ENCODE measurements at places on chromosomes 2 and 18.

DNA sequence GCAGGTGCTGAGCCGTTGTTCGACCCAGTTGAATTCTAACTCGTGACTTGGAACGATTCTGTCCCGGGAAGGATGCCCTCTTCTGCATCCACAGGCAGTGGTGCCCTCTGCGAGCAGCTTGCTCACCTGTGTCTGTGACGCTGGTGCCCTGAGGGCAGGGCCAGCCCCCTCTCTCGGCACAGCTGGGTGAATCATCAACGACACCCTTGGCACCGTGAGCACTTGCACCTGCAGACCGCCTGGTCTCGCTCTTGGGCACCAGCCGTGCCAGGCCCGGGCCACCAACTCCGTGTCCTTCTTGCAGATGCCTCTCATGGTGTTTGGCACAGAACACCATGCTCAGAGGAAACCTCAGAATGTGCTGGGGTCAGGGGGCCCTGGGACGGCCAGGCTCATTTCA is 75.0 kb downstream of the SLC66A2 start:
- DNase-seq: no peak

GRCh38 chr2:96427917-96428316 is 77.2 kb downstream of the NEURL3 start:
- DNase-seq: no peak

DNA sequence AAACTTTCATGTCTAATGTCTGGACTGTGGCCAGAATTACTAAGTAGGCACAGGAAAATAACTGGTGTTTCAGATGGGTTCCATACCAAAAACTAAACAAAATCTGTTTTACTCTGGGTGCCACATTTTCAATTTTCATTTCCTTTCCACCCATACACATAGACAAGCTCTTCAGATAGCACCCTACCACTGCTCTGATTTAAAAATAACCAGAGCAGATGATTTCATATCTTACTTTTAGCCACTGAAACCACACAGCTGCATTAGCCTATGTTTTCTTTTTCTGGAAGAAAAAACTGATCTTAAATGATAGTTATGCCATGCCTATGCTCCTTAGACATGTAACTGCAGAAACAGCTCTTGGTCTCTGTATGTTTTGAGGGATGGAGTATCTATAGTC is 647.6 kb downstream of the CPS1 start:
- DNase-seq: no peak

- no peak for DNase-seq
Observed at GRCh38 chr2:95377216-95378123, 25.0 kb upstream of the FAHD2A start.

DNA sequence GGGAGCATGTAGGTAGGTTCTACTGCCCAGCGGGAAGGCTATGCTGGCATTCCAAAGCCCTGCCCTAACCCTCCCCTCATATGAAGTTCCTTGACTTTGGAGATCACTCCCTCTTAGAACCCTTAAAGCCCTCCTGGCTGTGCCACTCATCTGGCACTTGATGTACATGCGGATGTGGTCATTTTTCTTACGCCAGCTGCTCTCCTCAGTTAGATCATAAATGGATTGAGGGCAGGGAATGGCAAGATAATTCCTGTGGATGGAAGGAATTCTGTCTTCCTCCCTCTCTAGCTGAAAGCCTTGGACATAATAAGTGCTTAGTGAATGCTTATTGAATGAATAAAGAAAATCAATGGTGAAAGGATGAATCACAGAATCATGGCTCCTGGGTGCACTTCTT is 51.6 kb downstream of the SLC4A3 start:
- DNase-seq: no peak

DNA sequence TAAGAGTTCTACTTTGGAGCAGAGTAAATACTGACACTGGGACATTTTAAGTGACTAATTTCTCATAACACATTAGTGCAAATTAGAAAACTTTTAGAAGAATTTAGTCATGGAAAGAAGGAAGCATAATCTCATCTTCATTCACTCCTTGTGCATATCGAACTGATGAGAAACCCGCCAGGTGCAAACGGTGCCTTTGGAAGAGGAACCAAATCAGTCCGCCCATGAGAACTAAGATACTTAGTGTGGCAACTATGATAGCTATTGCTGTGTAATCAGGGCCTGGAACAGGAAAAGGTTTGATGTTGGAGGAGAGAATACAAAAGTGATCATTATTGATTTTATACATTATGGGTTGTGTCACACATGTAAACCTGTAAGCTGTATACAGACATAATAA is 6.9 kb upstream of the CD302 start:
- DNase-seq: no peak

DNA sequence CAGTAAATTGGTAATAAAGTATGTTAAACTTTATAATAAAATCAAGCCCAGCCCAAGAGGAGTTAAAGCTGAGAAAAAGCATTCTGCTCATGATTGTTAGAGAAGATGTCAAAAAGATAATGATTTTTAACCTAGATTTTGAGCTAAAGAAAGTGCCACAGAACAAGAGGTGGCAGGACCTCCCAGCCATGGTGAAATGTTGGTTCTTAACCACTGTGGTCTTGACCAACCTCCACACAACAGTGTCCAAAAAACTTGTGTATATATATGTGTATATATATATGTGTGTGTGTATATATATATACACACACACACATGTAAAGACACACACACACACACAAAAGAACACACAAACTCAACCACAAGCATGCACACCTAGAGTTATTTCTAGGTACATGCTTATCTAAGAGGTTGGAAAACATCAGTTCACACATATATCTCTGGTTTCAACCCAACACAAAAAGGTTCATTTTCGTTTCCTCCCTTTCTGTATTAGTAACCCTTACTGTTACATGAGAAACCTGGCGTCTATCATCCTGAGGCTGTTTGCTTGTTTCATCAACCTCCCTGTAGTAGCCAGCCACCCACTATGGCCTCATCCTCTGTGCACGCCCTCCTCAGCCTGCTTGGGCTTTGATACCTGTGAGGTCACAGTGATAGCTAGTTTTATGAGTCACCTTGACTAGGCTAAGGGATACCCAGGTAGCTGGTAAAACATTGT is 631.8 kb upstream of the ID2 start:
- DNase-seq: no peak

DNA sequence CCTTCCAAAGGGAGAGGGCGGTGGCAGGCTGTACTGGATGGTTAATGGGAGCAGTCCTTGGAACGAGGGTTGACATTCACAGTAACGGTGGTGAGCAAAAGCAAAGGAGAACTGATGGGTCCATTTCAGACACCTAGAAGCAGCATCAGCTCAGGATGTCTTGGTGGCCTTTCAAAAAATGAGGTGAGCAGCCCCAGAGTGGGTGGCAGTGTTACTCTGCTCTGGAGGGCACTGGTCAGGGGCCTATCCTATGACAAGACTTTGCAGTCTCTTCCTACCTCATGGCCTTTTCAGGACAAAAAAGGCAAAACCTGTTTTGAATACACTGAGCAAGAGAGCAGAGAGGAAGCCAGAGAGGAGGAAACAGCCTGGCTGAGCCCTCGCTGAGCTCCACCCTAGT is 23.5 kb downstream of the CAPN14 start:
- DNase-seq: no peak

DNA sequence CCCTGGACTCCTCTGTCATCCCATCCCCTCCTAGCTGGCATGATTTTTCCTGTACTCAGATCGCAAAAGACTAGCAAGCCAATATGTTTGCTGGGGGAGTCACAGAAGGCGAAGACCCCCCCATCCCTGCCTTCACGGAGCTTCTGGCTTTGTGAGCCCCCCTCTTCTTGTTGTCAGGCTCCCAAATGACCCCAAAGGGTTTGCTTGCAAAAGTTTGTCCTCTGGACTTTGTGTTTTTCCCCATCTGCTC is 169.9 kb downstream of the SMAD7 start:
- no peak for DNase-seq

DNA sequence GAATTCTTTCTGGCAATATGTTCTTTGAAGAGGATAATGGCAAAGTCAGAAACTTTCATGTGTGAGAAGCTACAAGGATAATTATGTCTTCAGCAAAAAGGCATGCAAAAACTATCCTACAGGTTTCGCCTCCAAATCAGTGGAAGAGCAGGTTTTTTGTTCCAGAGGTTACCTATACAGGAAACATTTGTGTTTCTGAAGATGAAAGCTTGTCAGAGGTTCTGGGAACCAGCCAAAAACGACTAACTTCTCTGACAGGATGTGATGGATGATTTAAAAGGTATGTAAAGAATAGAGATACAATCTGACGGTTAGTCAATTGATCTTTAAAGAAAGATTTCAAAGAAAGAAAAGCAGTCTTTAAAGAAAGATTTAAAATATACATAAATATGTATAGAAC is 37.6 kb downstream of the RND3 start:
- DNase-seq: no peak

DNA sequence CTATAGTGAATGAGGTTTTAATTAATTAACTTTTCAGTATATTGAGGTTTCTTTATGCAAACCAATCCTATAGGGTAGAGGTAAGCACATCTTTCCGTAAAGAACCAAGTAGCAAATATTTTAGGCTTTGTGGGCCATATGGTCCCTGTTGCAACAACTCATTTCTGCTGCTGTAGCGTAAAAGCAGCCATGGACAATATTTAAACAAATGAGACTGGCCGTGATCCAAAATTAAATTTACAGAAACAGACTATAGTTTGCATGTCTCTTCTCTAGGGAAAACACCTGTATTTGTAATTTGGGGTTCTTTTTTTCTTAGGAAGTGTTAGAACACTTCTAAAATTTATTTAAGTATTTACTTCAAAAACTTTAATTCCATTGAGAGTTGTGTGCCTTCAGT is 104.3 kb downstream of the KYNU start:
- DNase-seq: no peak

GRCh38 chr2:224039770-224040440 is 819 bp upstream of the SERPINE2 start:
- no peak for DNase-seq

DNA sequence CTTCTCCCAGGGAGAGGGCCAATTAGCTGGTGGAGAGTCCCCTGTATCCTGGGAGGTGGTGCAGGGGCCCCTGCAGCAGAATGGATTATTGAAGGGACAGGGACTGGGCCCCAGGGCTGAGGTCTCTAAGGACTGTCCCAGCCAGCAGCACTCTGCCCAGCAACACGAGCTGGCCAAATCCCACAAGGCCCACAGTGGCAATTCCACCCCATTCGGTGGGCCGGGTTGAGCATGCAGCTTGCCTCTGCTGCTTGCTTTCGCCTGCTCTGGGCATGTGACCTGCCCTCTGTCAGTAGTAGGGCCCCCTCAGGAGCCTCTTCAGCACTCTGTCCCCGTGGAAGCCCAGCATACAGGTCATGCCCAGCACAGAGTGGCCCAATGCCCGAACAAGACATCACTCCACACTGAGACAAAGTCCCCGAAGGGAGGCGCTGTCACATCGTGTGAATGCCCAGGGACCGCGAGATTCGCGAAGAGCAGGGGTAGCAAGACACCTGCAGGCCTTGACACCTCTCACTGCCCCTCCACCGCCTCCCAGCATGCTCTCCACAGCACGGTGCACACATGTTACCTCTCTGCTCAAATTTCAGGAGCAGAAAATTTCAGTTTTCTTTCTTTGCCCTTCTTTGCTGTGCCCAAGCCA is 65.4 kb downstream of the CRACDL start:
- DNase-seq: no peak
